RCC 7860 (cell line): ENCODE measurements at places on chromosomes 16 and 17.

DNA sequence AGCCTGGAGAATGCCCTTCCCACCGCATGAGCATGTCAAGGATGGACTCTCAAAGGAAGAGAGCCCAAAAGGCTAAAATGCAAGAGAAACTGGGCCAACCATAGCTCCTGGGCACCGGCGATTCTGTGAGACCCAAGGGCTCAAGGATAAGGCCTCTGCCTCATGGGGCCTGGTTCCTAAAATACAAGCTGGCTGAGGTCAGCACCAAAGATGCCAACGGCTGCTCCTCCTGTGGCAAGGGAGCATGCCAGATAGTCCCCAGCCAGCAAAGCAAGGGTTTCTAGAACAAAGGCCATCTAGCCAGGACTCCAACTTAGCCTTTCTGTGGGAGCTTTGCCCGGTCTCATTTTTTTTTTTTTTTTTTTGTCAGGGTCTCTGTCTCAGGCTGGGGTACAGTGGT lies 20.1 kb downstream of the GPRC5B start:
- no peak for DNase-seq

- no peak for DNase-seq
These were observed 24.2 kb upstream of the ABCA9 start for GRCh38 chr17:69084911-69085310.

- DNase-seq = peak; percentile 67
These were observed 103.1 kb downstream of the STX8 start for GRCh38 chr17:9472541-9472940.

- DNase-seq = peak; percentile 26
These were observed 644 bp downstream of the NFAT5 start for GRCh38 chr16:69566240-69566980.

GRCh38 chr16:50300942-50301625 lies 34.7 kb downstream of the ADCY7 start:
- no peak for DNase-seq

- peak; percentile 34 for DNase-seq
These were observed 51.9 kb upstream of the HLF start for GRCh38 chr17:55212880-55213279.

DNA sequence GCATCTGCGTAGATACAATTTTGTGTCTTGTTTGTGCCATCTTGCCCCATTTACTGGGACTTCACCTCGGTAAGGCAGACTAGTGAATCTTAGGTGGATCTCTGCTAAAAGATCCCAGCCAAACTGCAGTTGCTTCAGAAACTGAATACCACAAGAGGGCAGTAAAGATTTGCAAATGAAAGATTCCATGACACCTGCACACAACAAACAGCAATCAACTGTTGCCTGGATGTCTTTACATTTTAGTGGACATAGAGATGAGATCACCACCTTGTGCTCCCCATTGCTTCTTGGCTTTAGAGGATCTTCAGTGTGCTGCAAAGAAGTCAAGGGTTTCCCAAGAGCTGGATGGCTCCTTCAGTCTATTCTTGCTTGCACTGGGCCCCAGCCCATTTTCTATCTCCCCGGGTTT lies 119.2 kb upstream of the CACNG5 start:
- DNase-seq = peak; percentile 63

GRCh38 chr17:42246515-42246914 lies 29.7 kb downstream of the STAT5B start:
- DNase-seq = no peak

DNA sequence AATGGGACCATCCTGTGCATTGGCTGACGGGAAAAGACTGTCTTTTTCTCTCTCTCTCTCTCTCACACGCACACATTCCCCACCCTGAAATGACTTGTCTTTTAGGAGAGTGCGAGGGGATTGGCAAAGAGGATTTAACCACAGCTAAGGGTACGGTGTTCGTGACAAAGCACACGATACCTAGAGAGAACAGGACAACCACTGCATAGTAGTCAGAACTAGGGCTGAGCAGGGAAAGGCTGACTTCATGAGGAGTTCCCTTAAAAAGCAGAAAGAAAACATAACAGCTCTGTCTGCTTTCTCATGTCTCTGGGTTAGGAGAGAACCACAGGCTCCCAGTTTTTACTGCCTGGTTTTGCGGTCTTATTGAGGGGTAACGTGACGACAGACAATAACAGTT lies 742.8 kb upstream of the SOX9 start:
- DNase-seq = no peak

GRCh38 chr16:46949241-46949892 lies 24.1 kb downstream of the DNAJA2 start:
- DNase-seq = no peak

- no peak for DNase-seq
These were observed 9.2 kb upstream of the GLIS2 start for GRCh38 chr16:4306470-4307214.
